Activated T-cell treated with anti-CD3 and anti-CD28 coated beads, Interleukin-2, amount 50 U/mL, for 1 hour (primary cell): ENCODE measurements at places on chromosomes 16 and 17.

- DNase-seq = no peak
These were observed 246.4 kb downstream of the PRKCA start for GRCh38 chr17:66548659-66549310.

DNA sequence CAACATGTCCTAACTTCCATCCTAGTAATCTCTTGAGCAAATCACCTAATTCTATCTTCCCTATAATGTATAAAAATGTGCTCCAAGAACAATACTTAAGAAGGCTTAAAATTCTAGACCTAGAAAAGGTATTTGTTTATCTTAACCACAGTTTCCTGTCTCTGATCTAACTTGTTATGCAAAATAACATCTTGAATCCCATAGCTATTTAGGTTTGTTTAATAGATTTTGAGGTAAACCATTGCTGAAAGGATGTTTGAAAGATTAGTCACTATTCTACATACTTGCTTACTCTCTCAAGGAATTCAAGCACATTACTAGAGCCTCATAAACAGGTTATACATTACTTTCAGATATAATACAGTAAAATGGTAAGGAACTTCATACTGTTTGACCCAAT is 13.0 kb downstream of the CA10 start:
- DNase-seq = no peak

GRCh38 chr16:48295488-48296281 is 48.3 kb upstream of the ABCC11 start:
- no peak for DNase-seq

DNA sequence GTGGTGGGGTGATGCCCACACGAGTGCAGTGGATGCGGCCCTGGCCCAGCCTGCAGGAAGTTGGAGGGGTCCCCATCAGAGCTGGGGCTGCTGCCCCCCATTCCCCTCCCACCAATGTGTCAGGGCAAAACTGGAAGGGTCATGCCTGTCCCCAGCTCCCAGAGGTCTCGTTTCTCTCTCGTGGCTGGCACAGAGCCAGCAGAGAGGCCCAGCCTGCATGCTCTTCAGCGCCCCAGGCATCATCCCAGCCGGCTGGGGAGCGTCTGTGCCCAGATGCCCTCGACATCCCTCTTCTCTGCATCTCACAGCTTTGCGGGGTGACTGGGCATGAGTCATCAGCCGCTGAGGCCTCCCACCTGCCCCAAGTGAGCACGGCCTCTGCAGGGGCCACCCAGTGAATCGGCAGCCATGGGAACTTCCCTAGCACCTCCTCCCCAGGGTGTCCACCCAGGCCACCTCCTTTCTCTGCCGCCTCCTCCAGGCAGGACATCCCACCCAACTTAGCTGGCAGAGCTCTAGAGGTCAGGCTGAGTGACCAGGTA is 9.8 kb upstream of the CSNK1D start:
- no peak for DNase-seq

GRCh38 chr17:12085076-12085949 is 64.6 kb downstream of the MAP2K4 start:
- DNase-seq = no peak
